ENCODE measurements at places on chromosomes 6 and 20.

DNA sequence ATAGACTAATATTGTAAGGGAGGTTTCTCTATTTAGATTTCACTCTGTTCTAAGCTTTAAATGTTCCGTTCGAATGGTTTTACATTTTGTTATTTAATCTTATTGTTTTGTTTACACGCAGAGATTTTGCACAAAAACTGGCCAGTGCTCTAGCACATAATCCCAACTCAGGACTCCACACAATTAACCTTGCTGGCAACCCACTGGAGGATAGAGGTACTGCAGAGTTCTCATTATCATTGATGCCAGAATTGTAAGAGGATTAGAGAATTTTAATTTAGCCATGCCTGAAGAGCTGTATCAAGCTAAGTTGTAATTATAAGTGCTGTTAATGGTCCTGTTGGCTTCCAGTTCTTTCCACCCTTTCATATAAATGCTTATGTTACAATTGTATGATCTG, 179.7 kb upstream of the SCGN start:
- no peak for DNase-seq

DNA sequence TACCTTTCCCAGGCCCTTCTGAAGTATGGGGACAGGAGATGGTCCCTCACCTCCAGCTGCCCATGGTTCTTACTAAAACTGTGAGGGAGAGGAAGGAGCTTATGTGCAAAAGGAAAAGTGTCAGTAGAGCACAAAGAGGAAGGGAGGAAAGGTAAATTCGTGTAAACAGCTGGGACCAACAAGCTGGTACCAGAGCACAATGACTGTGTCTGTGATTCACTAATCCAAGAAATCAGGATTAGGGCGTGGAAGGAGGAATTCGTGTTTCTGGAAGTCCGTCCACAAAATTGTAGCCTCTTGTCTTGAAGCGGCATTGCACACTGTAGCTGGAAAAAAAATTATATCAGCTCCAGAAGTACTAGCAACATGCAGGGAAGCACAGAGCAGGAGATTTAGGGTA, 129.0 kb upstream of the RREB1 start:
- no peak for DNase-seq

- no peak for DNase-seq
Measured at GRCh38 chr6:19690325-19691075, 146.7 kb upstream of the ID4 start.

- DNase-seq, result no peak
Measured at GRCh38 chr20:63055575-63056235, 48.9 kb upstream of the BHLHE23 start.

DNA sequence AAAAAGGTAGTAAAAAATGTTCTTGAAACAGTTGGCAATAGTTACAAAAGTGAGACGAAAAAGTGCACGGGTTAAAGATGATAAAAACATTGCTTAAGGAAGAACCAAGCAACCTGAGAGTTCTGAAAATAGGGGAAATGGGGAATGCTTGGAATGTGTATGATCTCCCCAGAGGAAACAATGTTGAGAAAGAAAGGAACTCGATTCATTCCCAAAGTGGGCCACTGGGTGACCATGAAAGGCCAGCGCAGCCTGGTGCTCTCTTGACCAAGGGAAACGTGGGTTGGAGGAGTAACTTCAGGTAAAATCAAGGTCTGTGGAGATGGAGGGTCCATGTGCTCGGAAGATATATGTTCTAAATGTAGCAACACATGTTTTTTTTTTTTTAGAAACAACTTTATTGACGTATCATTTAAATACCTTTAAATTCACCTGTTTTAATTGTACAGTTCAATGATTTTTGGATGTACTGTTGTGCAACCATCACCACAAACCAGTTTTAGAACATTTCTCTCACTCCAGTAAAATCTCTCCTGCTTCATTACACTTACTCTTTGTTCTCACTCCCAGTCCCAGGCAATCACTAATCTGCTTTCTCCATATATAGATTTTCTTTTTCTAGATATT, 34.5 kb upstream of the CEP85L start:
- DNase-seq, result no peak

All from NCI-H526 (cell line).